GM23338 (cell line): ENCODE measurements at places on chromosomes 1 and 21.

DNA sequence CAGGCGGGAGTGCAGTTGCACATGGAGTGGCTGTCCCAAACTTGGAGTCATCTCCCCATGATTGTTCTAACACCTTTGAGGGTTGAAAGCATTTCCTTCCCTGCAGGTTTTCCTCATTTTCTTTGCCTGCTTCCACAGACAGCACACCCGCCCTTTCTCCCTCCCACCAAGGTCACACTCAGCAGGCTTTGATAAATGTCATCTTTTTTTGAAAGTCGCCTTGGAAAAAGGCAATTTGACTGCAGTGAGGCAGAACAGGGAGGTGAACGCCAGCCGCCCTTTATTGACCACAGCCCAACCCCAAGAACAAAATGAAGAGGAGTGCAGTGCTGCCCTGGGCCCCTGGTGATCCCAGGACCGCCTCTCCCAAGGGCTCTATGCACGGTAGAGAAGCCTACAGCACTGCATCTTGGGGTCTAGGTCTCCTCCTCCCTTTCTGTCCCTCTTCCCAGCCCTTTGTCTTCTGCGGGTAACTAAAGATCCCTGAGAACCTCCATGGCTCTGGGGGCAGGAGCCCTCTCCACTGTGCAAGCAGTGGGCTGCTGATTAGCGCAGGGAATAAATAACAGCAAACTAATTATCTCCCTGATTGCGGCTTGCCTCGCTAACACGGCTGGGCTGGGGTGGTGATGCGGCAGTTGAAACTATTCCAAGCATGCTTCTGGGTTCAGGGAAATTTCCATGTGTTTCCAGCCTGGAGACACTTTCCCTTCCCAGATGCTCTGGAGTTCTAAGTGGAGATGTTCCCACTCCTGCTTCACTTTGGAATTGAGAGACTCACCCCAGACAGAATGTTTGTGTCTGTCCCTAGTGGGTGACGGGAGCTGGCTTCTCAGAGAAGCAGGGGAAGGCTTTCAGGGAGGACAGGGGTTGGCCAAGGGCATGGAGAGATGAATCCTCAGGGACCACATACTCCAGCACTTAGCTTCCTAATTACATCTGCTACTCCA, 11.8 kb upstream of the AMIGO1 start:
- DNase-seq: no peak
- H3K27me3 ChIP-seq: no peaks in the 10 kb centered on the region
- H3K27ac ChIP-seq: no peak overlapping the region
- H3K4me3 ChIP-seq: no peak overlapping the region
- H3K4me1 ChIP-seq: no peaks in the 10 kb centered on the region

- DNase-seq: peak; percentile 91
- H3K4me1 ChIP-seq: peaks cover 8% of the 10 kb centered on the region; the same call in 1 of the 2 replicates
- peak overlapping the region; percentile 27; the same call in 1 of the 2 replicates for H3K4me3 ChIP-seq
- H3K36me3 ChIP-seq: no peaks in the 10 kb centered on the region
- H3K27me3 ChIP-seq: no peaks in the 10 kb centered on the region
- peak overlapping the region; percentile 40; the same call in 1 of the 2 replicates for H3K27ac ChIP-seq
These were observed 32.2 kb upstream of the MED18 start for GRCh38 chr1:28296401-28297261.

- H3K4me3 ChIP-seq: no peak overlapping the region
- no peak overlapping the region for H3K27ac ChIP-seq
- no peak for DNase-seq
- no peaks in the 10 kb centered on the region; the same call in 1 of the 2 replicates for H3K36me3 ChIP-seq
- no peaks in the 10 kb centered on the region for H3K27me3 ChIP-seq
- H3K4me1 ChIP-seq: 0 out of 2 replicates have a peak, but pooled peaks cover 8% of the 10 kb centered on the region
These were observed 104.6 kb downstream of the BACH1 start for GRCh38 chr21:29403301-29403700.

GRCh38 chr1:81007024-81007423, 793.7 kb upstream of the ADGRL2 start:
- no peak overlapping the region for H3K4me3 ChIP-seq
- H3K36me3 ChIP-seq: no peaks in the 10 kb centered on the region
- H3K27ac ChIP-seq: no peak overlapping the region
- DNase-seq: no peak
- H3K27me3 ChIP-seq: no peaks in the 10 kb centered on the region
- H3K4me1 ChIP-seq: no peaks in the 10 kb centered on the region

- no peaks in the 10 kb centered on the region for H3K36me3 ChIP-seq
- H3K27me3 ChIP-seq: no peaks in the 10 kb centered on the region
- H3K27ac ChIP-seq: no peak overlapping the region
- H3K4me3 ChIP-seq: no peak overlapping the region
- no peaks in the 10 kb centered on the region for H3K4me1 ChIP-seq
- DNase-seq: no peak
These were observed 146.1 kb upstream of the LMO4 start for GRCh38 chr1:87182611-87183010.

GRCh38 chr1:156045076-156045475, 8.5 kb downstream of the UBQLN4 start:
- no peak overlapping the region for H3K4me3 ChIP-seq
- H3K27me3 ChIP-seq: no peaks in the 10 kb centered on the region
- H3K27ac ChIP-seq: 0 out of 2 replicates have a peak overlapping the region, but pooled peaks have one; percentile 3
- no peaks in the 10 kb centered on the region; the same call in 1 of the 2 replicates for H3K36me3 ChIP-seq

- no peaks in the 10 kb centered on the region for H3K4me1 ChIP-seq
- no peak overlapping the region for H3K4me3 ChIP-seq
- peaks cover 16% of the 10 kb centered on the region for H3K27me3 ChIP-seq
- no peak overlapping the region for H3K27ac ChIP-seq
- H3K36me3 ChIP-seq: no peaks in the 10 kb centered on the region
These were observed 3.6 kb upstream of the BACH1 start for GRCh38 chr21:29295066-29295650.

- no peak overlapping the region for H3K4me3 ChIP-seq
- H3K36me3 ChIP-seq: no peaks in the 10 kb centered on the region
- no peaks in the 10 kb centered on the region for H3K27me3 ChIP-seq
- no peak for DNase-seq
- no peak overlapping the region for H3K27ac ChIP-seq
These were observed 179.3 kb upstream of the HMGB4 start for GRCh38 chr1:33684396-33685179.

- H3K4me1 ChIP-seq: peaks cover 3% of the 10 kb centered on the region; the same call in 1 of the 2 replicates
- H3K27me3 ChIP-seq: no peaks in the 10 kb centered on the region
- no peak overlapping the region for H3K27ac ChIP-seq
These were observed 16.9 kb downstream of the MIS18A start for GRCh38 chr21:32261929-32262328.

- H3K36me3 ChIP-seq: no peaks in the 10 kb centered on the region
- peak; percentile 25 for DNase-seq
- no peak overlapping the region for H3K27ac ChIP-seq
- H3K4me1 ChIP-seq: peaks cover 18% of the 10 kb centered on the region
- H3K4me3 ChIP-seq: no peak overlapping the region
These were observed 20.9 kb upstream of the ATP5PO start for GRCh38 chr21:33936301-33937038.

DNA sequence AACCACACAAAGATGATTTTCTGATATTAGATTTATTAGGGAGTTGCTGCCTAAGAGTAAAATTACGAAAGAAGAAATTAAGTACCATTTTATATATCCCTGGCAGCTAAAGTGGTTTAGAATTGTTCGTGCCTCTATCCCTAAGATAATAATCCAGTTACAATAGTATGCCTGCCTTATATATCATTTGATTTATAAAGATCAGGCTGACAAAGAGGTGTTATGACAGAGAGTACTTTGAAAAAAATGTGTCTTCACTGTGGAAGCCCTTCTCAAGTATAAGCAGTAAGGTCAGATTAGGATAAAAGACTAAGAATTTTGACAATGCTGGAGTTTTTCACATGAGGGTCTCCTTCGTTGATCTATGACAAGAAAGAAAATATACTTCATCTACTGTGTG, 619.9 kb downstream of the ADGRL2 start:
- DNase-seq: no peak
- H3K4me3 ChIP-seq: no peak overlapping the region
- H3K27me3 ChIP-seq: no peaks in the 10 kb centered on the region
- no peak overlapping the region for H3K27ac ChIP-seq

DNA sequence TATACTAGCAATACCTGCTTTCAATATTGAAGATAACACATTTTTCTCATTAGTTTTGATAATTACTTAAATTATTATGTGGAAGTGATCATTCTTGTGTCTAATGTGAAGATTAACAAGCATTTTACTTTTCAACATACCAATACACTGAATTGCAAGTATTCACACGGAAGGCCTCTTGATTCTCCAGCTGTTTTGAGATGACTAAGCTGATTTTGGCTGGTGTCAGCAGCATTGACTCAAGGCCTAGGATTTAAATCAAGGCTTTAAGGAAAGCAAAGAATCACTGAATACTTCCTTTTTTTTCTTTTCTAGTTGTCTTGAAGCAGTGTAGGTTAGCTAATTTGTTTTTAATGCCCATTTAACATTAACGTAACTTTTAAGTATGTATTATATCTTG, 373.7 kb downstream of the SRGAP2C start:
- peak overlapping the region; percentile 82 for H3K27ac ChIP-seq
- DNase-seq: peak; percentile 63
- H3K4me3 ChIP-seq: no peak overlapping the region
- no peaks in the 10 kb centered on the region for H3K27me3 ChIP-seq

GRCh38 chr1:178241057-178241456, 147.2 kb downstream of the RASAL2 start:
- DNase-seq: no peak
- H3K27ac ChIP-seq: no peak overlapping the region
- no peak overlapping the region for H3K4me3 ChIP-seq

GRCh38 chr1:42145389-42145716, 7.9 kb upstream of the GUCA2B start:
- no peak for DNase-seq
- H3K4me1 ChIP-seq: no peaks in the 10 kb centered on the region; the same call in 1 of the 2 replicates
- H3K36me3 ChIP-seq: no peaks in the 10 kb centered on the region
- no peak overlapping the region for H3K27ac ChIP-seq

DNA sequence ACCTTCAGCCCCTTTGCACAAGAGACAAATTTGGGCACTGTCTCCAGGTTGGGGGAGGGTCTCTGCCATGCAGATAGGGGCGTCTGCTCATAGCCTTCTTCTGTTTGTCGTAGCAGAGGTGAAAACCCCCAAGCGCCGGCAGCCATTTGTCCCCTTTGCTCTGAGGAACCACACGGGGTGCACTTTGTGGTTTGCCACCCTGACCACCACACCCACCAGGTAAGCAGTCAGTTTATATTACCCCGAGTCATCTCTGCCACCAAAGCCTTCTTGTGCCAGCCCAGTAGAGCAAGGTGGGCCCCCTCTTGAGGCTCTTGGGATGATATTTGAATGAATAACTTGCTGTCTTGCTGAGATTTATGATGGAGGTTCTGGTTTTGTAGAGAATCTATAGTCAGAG, 111.8 kb downstream of the VPS13D start:
- 0 out of 2 replicates have a peak, but pooled peaks cover 6% of the 10 kb centered on the region for H3K4me1 ChIP-seq
- no peak for DNase-seq
- no peaks in the 10 kb centered on the region for H3K27me3 ChIP-seq
- no peak overlapping the region for H3K4me3 ChIP-seq
- H3K27ac ChIP-seq: no peak overlapping the region

DNA sequence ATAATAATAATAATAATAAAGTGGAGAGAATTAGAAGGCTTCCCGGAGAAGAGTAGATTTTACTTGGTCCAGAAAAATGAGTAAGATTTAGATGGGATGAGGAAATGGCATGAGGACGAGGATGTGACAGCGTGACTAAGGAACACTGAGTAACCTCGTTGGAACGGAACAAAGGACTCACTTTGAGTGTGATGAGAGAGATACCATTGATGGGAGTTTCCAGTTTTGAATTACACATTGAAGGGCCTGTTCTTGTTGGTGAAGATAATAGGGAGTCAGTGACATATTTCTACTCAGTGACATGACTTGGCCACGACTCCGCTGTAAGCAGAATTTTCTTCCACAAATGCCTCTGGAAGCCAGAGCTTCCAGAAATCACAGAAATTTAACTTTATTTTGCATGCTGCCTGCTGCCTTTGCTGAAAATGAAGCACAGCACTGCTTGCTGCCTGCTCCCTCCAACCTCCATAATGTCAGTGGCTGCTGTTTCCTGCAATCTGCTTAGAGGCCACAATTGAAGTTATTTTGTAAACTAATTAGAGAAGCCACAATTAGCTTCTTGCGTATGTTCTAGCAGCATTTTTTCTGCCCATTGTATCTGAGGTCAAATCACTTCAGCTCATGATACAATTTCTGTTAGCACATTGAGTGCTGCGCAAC, 33.7 kb upstream of the FBXO28 start:
- H3K27ac ChIP-seq: no peak overlapping the region
- DNase-seq: no peak
- H3K4me1 ChIP-seq: peaks cover 14% of the 10 kb centered on the region; the same call in 1 of the 2 replicates
- no peak overlapping the region for H3K4me3 ChIP-seq
- H3K36me3 ChIP-seq: no peaks in the 10 kb centered on the region

DNA sequence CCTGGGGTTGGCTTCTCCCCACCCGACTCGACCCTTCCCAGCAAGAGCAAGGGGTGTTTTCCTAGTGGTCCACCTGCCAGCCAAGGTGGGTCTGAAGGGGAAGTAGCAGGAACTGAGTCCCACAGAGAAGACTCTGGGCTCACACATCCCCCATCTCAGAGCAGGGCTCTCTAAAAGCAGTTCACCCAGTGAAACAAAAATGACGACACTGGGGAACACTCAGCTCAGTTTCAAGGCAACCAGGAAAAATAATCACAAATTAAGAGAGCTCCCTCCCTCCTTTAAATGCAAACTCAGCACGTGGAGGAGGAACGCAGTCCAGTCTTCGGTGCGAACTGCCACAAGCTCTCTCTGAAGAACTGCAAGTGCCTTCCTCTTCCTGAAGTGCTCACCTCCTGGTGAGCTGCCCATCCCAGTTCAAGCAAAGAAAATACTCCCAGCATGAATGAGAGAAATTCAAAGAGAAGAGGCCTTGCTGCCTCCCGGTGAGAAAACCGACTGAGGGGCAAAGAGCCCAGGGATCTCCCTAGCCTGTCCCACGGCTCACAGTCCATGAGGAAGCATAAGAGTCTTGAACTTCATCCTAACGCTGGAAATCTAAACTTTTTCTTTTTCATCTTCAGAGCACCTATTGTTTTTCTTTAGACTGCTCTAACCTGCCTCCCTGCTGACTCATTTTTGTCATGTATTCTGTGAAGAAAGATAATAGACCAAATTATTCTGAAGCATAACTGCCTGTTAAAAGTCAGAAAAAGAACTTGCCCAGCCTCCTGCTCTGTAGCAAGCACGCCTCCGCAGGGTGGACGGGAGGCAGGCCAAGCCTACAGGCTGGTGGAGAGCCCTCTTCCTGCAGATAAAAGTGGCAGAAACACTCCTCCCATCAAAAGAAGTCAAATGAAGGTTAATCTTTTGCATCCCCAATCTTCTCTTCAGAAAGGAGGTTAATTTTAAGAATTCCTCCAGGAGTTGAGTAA, 281.4 kb downstream of the HHIPL2 start:
- peaks cover 19% of the 10 kb centered on the region for H3K4me1 ChIP-seq
- H3K27me3 ChIP-seq: no peaks in the 10 kb centered on the region
- peak; percentile 10 for DNase-seq
- H3K27ac ChIP-seq: no peak overlapping the region

- DNase-seq: no peak
- no peaks in the 10 kb centered on the region for H3K36me3 ChIP-seq
- H3K4me1 ChIP-seq: peaks cover 12% of the 10 kb centered on the region; the same call in 1 of the 2 replicates
- no peaks in the 10 kb centered on the region for H3K27me3 ChIP-seq
These were observed 59.3 kb upstream of the FBXO28 start for GRCh38 chr1:224054611-224055010.

- H3K27ac ChIP-seq: no peak overlapping the region
- H3K4me1 ChIP-seq: no peaks in the 10 kb centered on the region
- no peak overlapping the region for H3K4me3 ChIP-seq
These were observed 39.9 kb downstream of the IL6R start for GRCh38 chr1:154445040-154445472.

- peaks cover 10% of the 10 kb centered on the region; the same call in 1 of the 2 replicates for H3K36me3 ChIP-seq
- no peak for DNase-seq
- no peak overlapping the region for H3K4me3 ChIP-seq
- peaks cover 10% of the 10 kb centered on the region for H3K4me1 ChIP-seq
- H3K27ac ChIP-seq: no peak overlapping the region
- H3K27me3 ChIP-seq: no peaks in the 10 kb centered on the region
These were observed 276.0 kb upstream of the NR5A2 start for GRCh38 chr1:199751506-199751905.
